Activated T-cell treated with anti-CD3 and anti-CD28 coated beads, Interleukin-2, amount 50 U/mL, for 72 hours (primary cell): ENCODE measurements at places on chromosomes 16 and 17. TPM values are rescaled to one million over a fixed set of nuclear protein-coding genes. Genes with fewer than 3 reads are reported as not detected.

Gene LPCAT2
- 1.5 TPM for total RNA-seq

DNA sequence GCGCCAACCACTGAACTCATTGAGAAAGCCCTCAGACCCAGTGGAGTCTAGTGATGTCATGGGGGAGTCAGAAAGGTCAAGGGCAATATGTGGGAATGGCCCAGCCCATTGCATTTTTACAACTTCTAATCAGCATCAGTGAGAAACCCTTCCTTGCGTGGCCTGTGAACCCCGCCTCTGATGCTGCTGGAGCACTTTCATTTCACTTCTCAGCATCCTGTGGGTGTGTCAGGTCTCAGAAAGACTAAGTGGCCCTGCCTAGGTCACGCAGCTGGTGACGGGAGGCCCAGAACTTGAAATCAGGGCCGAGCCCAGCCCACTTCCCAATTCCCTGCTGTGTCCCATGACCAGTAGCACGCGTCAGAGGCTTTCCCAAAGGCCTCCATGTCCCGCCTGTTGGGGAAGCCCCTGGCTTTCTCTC is 6.1 kb downstream of the DNAI2 start:
- H3K4me3 ChIP-seq: peak overlapping the region; percentile 54
- peaks cover 10% of the 10 kb centered on the region for H3K27me3 ChIP-seq
- peaks cover 51% of the 10 kb centered on the region for H3K4me1 ChIP-seq
- peak; percentile 66 for DNase-seq

GRCh38 chr17:66978514-66979061 is 14.1 kb downstream of the CACNG4 start:
- no peak overlapping the region for H3K4me3 ChIP-seq
- no peaks in the 10 kb centered on the region for H3K36me3 ChIP-seq

GRCh38 chr17:35293151-35293847 is 50.4 kb downstream of the SLFN5 start:
- H3K27me3 ChIP-seq: peaks cover 5% of the 10 kb centered on the region
- H3K4me3 ChIP-seq: no peak overlapping the region
- H3K36me3 ChIP-seq: peaks cover 4% of the 10 kb centered on the region
- DNase-seq: no peak
